ENCODE measurements at places on chromosomes 2 and 18.
A peak's percentile ranks its signal among the peaks of the same experiment; 100 is the strongest.

DNA sequence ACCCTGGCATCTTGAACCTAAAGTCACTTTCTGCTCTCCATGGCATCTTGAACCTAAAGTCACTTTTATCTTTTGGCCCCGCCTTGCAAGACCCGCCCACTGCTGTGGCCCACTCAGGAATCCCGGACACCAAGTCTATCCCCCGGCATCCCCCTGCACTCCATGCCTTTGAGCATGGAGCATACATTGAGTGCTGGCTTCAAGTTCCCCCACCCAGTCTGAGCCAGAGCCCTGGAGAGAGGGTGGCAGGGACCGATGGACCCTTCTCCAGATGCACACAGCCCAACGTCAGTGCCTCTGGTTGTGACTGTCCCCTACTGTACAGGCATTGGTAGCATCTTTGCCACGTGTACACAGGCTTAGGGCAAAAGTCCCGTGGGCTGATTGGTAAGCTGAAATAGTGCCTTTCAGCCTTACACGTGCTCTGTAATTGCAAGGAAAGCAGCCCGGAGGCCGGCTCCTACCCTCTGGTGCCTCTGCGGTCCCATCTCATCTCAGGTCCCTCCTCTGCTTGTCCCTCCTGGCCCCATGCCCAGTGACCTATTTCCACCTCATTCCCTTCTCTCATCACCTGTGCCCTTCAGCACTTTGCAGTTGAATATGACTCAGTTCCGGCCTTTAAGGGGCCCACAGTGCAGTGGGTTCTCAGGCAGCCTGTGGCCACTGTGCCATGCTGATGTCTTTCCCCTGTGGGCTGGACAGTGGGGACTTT lies 154.0 kb downstream of the INHBB start:
- no peak for DNase-seq

GRCh38 chr2:7661502-7661901 lies 744.3 kb downstream of the RNF144A start:
- no peak for DNase-seq

- no peak for DNase-seq
Observed at GRCh38 chr18:10416065-10416464, 38.4 kb upstream of the APCDD1 start.

GRCh38 chr2:32937602-32938448 lies 8.9 kb upstream of the LTBP1 start:
- no peak for DNase-seq

DNA sequence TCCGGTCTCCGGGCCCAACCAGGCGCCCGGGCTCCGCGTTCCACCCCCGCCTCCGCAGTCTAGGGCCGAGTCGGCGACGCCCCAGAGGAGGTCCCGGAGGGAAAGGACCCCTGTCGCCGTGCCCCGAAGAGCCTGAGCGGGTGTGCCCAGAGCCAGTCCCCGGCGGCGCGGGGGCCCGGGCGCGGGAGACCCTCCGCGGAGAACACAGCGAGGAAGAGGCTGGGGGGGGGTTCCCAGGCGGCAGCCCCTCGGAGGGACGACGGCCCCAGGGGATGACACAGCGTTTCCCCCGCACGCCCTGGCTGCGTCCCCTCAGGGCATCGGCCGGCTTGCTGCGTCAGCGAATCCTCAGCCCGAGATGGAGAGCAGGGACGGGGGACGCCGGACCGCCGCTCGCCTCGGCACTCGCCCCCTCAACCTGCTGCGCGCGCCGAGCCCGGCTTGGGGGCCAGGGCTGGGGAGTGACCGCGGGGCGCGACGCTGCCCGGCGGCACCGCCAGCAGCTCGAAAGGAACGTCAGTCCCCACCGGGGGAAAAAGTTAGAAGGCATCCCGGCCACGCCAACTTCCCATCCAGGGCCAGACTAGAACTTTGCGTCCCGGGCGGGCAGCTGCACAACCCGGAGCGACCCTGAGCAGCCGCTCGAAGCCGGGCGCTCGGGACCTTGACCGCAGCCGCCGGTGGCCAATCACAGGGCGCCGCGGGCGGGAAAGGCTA lies 711 bp downstream of the SFXN5 start:
- DNase-seq: peak; percentile 77

GRCh38 chr2:232354069-232354468 lies 24.5 kb upstream of the ALPP start:
- DNase-seq: no peak

DNA sequence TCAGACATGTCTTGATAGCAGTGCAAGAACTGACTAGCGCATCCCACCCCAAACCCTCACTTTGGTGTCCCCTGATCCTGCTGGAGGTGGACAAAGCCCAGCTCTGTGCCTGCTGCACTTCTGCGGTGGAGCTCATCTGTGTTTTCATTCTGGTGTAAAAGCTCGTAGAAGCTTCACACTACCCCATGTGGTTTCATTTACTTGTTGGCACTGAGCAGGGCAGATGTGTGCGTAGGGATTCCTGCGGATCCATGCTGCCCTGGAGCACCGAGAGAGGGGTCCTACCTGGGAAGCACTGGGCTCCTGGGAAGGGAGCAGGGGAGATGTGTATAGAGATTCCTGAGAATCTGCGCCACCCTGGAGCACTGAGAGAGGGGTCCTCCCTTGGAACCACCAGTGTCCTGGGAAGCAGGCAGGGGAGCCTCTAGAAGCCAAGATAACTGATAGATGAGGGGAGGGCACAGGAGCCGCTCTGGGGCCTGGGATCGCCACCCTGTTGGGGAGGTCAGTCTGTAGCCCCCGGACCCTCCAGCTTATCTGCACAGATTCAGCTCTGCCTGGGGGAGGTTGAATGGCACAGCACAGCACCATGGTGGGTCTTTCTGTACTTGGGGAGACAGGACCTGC lies 106.9 kb upstream of the OTOS start:
- no peak for DNase-seq

- no peak for DNase-seq
Observed at GRCh38 chr2:34093790-34094189, 494.7 kb upstream of the FAM98A start.

- no peak for DNase-seq
Observed at GRCh38 chr2:45923701-45924100, 272.2 kb downstream of the PRKCE start.
